ENCODE measurements at places on chromosomes 11 and 22.

DNA sequence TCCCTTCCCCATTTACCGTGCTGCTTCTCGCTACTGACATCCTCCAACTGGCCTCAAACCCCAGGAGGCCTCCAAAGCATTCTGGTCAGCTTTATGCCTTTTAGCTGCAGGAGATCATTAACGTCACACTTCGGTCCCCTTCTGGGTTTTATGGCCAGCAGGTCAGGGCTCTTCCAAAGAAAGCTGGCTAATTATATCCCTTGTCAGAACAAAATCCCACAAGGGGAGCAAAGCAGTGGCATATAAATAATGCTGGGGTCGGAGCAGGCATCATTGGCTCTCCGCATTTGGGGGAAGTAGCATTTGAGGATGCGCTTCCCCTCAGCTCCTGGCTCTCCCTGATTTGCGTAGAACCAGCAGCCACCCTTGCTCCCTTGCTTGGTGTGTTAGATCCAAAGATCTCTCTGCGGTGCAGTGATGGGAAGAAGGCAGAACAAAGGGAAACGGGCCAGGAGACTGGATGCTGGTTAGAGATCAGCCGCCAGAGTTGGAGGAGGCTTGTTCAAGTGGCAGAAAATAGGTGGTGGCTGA is 117.4 kb downstream of the DBX1 start:
- no peak for DNase-seq

DNA sequence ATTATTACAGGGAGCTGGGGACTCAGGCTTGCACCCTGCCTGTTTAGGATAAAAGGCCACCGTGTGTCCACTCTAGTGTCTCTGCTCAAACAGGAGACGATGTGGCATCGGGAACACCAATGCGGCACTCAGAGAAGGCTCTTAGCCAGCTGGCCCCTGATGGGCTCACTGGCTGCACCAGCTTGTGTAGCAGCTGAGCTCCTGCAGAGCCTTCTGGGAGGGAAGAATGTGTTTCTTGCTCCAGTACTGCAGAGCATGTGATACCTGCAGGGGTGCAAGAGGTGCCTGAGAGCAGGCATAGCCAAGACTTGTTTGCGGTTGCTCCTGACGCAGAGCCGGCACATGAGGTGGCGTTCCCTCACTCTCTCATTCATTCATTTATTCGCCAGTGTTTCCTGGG is 44.4 kb upstream of the KCNQ1OT1 start:
- DNase-seq, result peak; percentile 19

DNA sequence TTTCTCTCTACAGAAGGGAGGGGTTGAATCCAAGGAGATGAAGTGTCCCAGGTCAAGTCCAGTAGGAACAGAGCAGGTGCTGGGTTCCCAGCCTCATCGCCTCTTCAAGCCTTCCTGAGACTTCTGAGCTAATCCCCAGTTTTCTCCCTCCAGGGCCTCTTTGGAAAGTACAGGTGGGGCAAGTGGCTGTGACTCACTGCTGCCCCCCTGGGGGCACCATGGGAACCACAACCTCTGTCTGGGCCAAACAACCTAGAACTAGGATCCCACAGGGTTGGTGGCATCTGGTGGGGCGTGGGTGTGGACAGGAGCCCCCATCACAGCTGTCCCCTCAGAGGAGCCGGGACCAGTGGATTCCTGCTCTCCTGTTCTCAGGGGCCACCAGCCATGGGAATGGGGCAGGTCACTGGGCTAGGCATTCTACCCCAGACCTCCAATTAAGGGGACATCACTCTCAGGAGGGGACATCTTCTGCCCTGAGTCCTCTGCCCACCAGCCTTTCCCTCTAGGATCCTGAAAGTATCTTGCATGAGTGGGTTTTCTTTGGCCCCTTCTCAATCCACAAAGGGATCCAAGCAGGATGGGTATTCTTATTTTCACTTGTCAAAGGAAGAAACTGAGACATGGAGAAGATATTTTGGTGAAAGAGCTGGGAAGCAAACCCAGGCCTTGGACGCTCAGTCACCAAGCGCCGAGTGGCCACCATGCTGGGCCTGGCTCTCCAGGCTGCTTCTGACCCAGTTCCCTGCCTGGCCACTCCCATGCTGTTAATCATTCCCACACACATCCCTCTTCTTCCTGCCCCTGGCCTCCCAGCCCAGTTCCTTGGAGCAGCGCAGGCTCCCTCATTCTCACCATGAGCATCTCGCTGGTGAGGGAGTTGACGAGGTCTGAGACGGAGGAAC is 23.8 kb downstream of the LRRC10B start:
- DNase-seq, result no peak

GRCh38 chr11:31813391-31814175 is 2.5 kb upstream of the PAX6 start:
- DNase-seq, result no peak

DNA sequence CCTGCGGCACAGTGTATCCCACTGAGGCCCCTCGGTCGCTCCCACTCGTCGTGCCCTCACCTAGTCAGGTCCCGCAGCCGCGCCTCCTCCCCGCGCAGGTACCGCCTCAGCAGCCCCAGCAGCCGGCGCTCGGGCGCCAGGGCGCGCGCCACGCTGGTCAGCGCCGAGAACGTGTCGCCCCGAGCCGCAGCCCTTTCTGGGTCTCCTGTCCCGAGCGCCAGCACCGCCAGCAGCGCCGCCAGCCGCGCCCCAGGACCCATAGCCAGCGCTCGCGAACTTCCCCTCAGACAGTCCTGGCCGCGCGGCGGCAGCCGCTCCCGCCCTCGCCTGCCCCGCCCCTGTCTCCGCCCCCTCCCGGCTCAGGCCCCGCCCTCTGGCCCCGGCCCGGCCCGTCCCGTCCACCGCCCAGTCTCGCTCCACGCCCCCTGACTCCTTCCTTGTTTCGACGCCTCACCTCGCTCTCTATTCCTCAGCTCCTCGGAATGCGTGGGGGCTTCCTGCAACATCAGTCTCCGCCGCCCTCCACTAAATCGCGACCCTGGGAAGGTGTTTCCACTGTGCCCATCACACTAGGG is at the start of gene P4HA3:
Gene P4HA3, minus strand, starts transcription at position 289 of the 575 bp plus-strand sequence. Its CDS starts 29 bp downstream, at position 260.
- DNase-seq, result peak; percentile 89

DNA sequence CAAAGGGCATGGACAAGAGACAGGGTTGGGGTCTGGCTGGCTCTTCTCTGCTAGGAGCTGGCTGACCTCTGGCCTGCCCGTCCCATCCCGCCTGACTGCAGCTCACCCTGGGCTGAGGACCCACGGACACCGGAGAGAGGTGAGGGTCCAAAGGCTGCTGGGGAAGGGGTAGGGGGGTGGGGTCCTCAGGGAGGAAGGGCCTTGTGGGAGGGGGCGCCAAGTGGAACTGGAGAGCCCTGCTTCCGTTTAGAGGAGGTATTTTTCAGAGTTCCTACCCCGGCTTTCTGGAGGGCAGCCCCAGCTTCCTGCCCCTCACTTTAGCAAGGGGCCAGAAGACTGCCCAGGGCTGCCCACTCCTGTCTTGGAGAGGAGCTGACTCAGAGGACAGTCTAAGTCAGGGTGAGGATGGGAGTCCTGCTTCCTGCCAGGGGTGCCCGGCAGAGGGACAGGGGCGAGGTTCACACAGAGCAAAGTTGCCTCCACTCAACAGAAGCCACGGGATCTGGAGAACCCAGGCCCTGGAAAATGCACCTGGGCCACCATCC is 7.1 kb downstream of the LARGE2 start:
- DNase-seq, result peak; percentile 46
